ENCODE measurements at places on chromosomes 2 and 18.

DNA sequence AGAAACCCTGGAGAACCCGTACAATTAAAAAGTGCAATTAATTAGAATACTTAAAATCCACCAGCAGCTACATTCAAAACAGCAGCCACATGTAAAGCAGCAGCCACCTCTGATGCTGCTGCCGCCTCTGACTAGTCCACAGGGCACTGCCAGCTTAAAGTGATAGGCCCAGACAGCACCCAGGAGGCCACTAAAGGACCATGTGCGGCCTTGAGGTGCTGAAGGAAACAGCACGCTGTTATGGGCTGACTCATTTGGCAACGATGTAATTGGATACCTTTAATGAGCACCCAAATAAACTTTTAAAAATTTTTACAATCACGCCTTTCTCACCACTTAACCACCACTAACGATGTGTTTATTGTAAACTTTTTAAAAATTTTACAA lies 209.3 kb upstream of the NCKAP5 start:
- no peak for DNase-seq

DNA sequence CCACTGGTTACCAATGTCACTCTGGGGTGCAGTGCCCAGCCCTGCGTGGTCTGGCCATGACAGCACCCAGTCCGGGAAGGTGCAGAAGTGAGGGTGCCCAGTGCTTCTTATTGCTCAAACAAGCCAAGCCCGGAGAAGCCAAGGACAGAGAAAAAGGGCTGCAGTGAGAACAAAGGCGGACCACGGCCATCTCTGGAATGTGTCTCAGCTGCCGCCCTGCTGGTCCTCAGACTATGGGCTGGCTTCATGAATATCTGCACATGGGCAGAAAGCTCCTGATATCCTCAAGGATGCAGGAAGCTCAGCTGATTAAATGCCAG lies 28.7 kb downstream of the COPS9 start:
- no peak for DNase-seq

GRCh38 chr2:26561918-26562810 lies 79.0 kb downstream of the CIB4 start:
- DNase-seq, result peak; percentile 61

DNA sequence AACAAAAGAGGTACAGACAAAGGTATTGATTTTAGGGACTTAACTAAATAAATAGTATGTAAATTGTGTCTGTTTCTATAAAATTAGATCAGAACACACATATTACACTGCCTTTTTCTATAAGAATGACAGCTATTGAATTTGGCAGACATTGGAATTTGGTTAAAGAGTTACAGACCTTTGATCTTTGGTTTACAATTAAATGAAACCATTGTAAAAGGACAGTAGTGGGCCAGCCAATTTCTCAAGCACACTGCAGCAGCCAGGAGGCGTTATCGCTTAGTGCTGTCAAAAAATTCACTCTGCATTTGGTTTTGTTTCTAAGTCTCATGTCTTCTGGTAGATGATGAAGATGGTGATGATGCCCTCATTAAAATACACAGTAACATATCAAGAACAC lies 175.9 kb downstream of the NR4A2 start:
- DNase-seq, result peak; percentile 50

- no peak for DNase-seq
Observed at GRCh38 chr2:85890522-85891176, 1.9 kb upstream of the ST3GAL5 start.

- no peak for DNase-seq
Observed at GRCh38 chr18:58844871-58845270, 19.8 kb upstream of the ZNF532 start.

DNA sequence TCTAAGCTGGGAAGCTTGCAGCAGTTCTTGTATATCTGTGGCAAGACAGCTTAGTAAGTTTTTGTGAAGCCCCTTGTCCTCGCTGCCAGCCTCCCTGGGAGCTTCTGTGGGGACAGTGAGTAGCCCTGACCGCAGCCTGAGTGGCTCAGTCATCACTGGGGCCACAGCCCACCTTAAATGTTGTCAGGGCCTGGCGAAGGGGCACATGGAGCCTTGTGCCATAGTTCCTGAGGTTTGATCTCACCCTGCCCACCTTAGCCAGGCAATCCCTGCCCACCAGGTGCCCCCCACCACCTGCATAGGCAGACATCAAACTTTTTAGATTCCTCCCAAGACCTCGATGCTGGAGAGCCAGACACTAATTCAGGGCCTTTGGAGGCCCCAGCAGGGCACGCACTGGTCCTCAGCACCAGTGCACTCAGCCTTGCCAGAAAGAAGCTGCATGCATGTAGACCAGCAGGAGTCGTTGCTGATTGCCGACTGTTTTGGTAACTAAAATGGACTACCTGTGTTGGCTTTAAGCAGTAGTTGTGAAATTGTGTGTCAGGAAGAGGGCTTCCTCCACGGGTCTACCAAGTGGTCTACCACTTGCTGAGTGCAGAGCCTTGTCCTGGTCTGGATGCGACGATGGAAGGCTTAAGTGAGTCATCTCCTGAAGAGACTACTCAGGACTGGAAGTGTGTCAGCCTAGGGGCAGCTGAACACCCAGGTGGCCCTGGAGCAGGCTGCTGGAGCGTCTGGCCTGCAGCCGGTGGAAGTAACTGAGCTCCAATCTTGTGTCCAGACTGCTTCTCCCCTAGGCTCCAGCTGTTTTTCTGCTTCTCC lies 233.1 kb downstream of the SEPTIN10 start:
- no peak for DNase-seq

- DNase-seq, result no peak
Observed at GRCh38 chr18:10400534-10401307, 53.7 kb upstream of the APCDD1 start.

DNA sequence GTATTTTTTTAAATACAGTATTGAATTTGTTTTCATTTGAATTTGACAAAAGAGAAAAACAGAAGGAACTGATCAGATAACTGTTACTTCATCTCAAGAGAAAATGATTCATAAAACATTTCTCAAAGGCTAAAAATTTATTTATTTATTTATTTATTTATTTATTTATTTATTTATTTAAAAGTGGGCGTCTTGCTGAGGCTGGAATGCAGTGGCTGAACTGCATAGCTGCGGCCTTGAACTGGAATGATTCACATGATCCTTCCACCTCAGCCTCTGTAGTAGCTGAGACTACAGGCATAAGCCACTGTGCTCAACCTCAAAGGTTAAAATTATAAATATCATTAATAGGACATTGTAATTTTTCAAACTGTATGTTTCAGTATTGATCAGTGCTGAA lies 4.5 kb upstream of the PUM2 start:
- DNase-seq, result peak; percentile 51

DNA sequence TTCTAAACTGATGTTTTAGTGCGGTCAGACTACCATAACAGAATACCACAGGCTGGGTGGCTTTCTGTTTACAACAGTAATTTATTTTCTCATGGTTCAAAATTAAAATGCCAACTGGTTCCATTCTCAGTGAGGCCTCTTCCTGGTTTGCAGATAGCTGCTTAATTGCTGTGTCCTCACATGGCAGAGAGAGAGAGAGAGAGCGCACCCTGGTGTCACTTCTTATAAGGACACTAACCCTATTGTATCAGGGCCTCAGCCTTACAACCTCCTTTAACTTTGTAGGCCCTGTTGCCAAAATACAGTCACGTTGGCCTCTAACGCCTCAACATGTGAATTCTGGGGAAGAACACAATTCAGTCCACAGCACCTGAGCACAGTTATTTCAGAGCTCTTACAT lies 37.5 kb upstream of the ZNF385B start:
- DNase-seq, result peak; percentile 65

GRCh38 chr2:171230176-171230575 lies 69.5 kb upstream of the TLK1 start:
- no peak for DNase-seq

DNA sequence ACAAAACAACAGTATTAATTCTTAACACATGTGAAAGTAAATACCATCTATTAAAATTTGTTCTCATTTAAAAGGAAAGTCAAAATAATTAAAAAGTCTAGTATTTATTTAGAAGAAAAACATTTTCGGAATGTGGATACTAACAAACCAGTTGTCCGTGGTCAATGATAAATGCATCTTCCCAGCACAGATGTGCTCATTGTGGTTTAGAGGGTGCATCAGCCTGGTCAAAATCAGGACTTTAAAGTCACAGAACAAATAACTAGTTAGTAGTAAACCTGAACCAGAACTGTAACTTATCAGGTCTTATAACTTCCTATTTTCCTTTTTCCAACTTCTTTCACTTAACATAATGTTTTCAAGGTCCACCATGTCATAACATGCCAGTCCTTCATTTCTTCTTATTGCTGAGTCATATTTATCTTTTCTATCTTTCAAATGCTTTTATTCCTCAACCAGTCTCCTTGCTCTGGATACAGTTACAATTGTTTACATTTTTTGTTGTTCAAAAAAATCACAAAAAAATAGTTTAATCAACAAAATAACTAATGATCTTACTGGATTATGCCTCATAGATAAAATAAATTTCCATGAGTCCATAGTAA lies 55.8 kb downstream of the ID2 start:
- no peak for DNase-seq

DNA sequence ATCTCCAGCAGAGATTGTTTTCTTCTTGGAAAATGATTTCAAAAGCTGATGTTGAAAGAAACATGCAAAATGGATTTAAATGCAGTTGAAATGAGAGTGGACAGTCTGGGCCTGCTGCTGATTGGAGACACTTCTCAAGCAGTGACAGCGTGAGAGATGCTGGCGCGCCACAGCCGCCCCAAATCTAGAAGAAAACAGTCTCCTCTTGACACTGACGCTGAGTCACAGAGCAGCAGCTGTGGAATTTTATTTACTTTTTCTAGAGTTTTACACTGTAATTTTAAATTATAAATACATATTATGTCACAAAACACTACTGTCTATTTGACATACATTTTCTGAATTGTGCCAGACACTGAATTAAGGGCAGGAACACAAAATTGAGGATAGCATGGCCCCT lies 121.8 kb upstream of the TMEM200C start:
- no peak for DNase-seq

- DNase-seq, result no peak
Observed at GRCh38 chr2:241853651-241854341, 4.9 kb downstream of the PDCD1 start.

DNA sequence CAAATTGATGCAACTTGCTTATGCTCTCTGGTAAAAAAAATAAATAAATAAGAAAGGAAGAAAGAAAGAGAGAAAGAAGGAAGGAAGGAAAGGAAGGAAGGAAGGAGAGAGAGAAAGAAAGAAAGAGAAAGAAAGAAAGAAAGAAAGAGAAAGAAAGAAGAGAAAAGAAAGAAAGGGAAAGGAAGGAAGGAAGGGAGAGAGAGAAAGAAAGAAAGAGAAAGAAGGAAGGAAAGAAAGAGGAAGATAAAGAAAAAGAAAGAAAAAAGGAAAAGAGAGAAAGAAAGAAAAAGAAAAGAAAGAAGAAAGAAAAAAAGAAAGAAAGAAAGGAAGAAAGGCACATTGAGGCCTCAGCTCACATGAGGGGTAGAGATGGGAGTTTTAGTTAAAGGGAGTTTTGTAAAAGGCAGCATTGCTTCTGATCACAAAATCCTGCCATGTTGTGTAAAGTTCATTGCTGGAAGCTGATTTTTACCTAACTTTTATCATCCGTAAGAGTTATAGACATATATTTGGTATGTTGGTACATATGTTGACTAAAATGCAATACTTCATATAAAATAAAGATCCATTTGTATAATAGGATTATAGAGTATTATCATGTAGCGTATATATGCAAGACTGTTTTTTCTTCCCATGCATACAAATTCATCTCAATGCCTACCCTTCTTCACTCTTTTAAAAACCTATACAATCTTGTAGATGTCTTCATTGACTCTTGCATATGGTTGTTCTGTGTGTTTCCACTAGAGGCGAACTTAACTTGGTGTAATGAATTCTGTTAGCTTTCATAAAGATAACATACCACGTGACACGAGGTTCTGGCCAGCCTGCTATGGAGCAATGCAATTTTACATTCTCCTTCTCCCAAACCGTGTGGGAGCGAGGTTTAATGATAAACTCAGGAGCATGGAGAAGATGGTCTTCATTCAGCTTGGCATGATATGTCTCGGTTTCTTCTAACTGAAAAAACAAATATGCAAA lies 32.8 kb downstream of the MYOM1 start:
- DNase-seq, result peak; percentile 59

DNA sequence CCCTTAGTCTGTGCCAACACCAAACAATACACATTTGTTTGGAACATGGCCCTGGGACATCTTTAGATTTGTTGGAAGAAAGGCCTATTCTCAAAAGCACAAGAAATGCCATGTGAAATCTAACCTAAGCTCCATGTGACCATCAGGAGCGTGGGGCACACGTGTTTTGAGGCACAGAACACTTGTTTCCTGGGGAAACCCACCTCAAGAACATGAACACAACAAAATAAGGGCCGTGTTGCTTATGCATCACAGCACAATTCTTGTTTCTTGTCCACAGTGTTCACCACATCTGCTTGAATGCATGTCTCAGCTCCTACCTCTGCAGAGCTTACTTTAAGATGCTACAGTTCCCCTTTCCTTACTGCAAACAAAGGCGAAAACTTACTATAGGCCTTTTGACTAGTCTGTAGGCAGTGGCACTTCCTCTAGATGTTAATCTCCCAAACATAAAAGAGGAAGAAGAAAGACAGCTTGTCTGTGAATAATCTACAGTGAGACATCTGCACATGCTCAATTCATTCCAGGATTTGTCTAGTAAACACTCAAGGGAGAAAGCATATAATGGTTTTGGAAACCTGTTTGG lies 165.0 kb downstream of the ANKRD44 start:
- no peak for DNase-seq

DNA sequence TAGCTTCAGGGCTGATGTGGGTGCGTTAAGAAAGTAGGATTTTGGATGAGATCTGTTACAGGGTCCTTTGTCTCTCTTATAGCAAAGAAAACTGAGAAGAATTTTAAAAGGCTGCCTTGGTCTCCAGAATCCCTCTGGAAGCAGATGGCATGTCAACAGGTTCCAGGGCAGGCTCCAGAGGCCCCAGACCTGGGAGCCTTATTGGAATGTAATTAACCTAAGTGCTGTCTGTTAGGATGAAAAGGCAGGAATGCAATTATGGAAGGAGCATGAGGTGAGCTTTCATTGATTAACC lies 97.2 kb upstream of the PKDCC start:
- no peak for DNase-seq

- no peak for DNase-seq
Observed at GRCh38 chr18:45248240-45248903, 366.9 kb upstream of the SLC14A2 start.

- DNase-seq, result no peak
Observed at GRCh38 chr2:96873651-96874096, 3.8 kb upstream of the SEMA4C start.

- DNase-seq, result no peak
Observed at GRCh38 chr18:33751613-33752221, 173.7 kb downstream of the ASXL3 start.

GRCh38 chr2:82837588-82838304 lies 1621.3 kb downstream of the SUCLG1 start:
- DNase-seq, result no peak

DNA sequence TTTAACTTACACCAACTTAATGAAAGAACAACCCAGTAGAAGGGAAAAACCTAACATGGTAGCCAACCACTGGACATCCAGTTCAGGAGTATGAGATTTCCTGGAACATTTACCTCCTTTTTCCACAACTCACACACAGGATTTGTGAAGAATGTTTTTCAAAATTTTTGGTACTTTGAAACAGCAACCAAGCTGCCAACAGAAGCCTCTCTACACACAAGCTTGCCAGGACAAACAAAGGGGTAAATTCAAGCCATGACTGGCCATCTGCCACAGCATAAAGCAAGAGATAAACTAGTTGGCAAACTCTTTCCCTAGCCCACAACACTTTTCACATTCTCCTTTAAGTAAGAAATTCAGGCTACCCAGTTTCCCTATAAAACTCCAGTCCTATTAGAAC lies 21.4 kb downstream of the MGAT4A start:
- DNase-seq, result no peak

Data from HepG2 (cell line).